ENCODE measurements at places on chromosomes 16 and 17.

GRCh38 chr16:85259832-85260167, 147.5 kb upstream of the CIBAR2 start:
- DNase-seq = no peak

- DNase-seq = no peak
Observed at GRCh38 chr17:1872976-1873375, 43.2 kb downstream of the RPA1 start.

GRCh38 chr17:35889818-35890773, 9.9 kb upstream of the CCL5 start:
- peak; percentile 79 for DNase-seq

DNA sequence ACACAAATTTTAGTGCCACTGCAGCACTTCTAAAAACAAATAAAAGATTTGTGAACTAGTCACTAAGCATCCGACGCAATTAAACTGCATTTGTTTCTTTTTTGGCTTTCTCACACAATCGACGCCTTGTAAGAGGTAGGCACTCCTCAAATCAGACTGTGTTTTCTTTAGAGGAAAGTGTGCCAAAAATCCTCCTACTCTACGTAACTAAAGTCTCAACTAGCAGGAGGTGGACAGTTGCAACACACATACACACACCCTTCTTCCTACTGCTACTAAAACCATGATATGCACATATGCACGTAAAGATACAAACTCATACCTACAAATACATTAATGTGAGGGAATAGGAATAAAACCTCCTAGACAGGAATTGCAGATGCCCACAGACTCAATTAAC, 844.7 kb upstream of the SOX9 start:
- peak; percentile 84 for DNase-seq

DNA sequence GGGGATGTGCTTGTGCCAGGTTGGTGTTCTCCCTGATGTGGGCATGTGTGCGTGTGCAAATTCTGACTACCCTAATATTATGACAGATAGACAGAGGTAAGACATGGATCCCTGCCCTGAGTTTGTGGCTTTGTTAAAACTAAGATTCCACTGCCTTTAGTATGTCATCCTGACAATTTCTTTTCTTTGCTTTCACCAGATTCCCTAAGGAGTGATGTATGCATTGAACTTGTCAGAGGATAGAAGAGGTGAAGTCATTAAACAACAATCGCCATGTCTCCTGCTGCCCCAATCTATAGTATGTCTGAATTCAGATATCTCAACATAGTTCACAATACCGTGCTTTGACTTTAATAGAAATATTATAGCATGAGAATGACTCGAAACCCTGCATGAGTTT, 137.1 kb upstream of the ELAC2 start:
- DNase-seq = no peak

- DNase-seq = no peak
Observed at GRCh38 chr16:1981398-1981836, at the start of gene NOXO1. Gene NOXO1 (minus strand): TSS chr16:1981469. CDS start chr16:1981179, 290 bp downstream.
